ENCODE measurements at places on chromosomes 13 and 19. TPM values are rescaled to one million over a fixed set of nuclear protein-coding genes. Genes with fewer than 3 reads are reported as not detected.

GRCh38 chr13:44395976-44396694 lies 22.5 kb downstream of the SERP2 start:
- no peak overlapping the region for H3K27ac ChIP-seq
- DNase-seq: no peak
- no peaks in the 10 kb centered on the region for H3K27me3 ChIP-seq
- no peak overlapping the region for H3K4me3 ChIP-seq
- H3K4me1 ChIP-seq: peaks cover 8% of the 10 kb centered on the region

- H3K27ac ChIP-seq: no peak overlapping the region
- H3K4me3 ChIP-seq: no peak overlapping the region
- H3K4me1 ChIP-seq: no peaks in the 10 kb centered on the region
Observed at GRCh38 chr13:32370805-32371204, 55.5 kb downstream of the BRCA2 start.

GRCh38 chr13:50404116-50404515 lies 388.9 kb downstream of the KCNRG start:
- H3K4me3 ChIP-seq: no peak overlapping the region
- no peak for DNase-seq
- H3K27me3 ChIP-seq: no peaks in the 10 kb centered on the region
- H3K27ac ChIP-seq: no peak overlapping the region
- no peaks in the 10 kb centered on the region for H3K4me1 ChIP-seq
- no peaks in the 10 kb centered on the region for H3K36me3 ChIP-seq

GRCh38 chr13:50842251-50842989 lies 1.1 kb downstream of the DLEU7 start:
- peak; percentile 21 for DNase-seq
- H3K27me3 ChIP-seq: peaks cover 21% of the 10 kb centered on the region

DNA sequence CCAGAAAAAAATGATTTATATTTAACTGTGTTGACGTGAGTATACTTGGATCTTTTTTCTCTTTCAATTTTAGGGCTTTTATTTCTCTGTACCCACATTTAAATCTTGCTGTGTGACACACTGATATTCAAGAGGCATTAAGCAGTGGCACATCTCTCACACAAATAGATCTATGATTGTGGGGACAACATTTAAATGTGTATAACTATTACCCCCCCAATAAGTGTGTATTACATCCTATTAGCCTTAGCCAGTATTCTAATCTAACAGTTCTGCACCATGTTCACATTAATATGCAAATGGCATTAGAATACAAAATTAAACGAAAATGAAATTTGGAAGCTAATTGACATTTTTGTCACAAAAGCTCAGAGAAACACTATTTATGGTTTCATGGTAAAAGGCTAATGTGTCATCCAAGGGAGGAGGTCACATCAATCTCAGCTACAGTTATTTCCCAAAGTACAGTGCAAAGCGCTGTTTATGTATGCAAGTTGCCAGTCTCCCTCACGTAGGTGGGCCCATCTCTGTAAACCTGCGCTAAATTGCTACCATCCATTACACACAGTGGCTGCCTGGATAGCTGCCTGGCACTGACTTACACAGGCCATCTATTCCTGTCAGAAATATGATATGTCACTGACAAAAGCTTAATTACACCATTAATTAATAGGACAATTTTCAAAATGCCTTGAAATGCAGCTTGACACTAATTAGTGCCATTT lies 984.7 kb upstream of the PCDH9 start:
- DNase-seq: no peak
- H3K4me3 ChIP-seq: no peak overlapping the region
- no peaks in the 10 kb centered on the region for H3K27me3 ChIP-seq
- H3K4me1 ChIP-seq: no peaks in the 10 kb centered on the region
- no peaks in the 10 kb centered on the region for H3K36me3 ChIP-seq
- H3K27ac ChIP-seq: no peak overlapping the region

Gene PPP1R12C
- total RNA-seq: 83.9 TPM

GRCh38 chr19:48481846-48482639 lies 12.9 kb downstream of the CYTH2 start:
- H3K27ac ChIP-seq: no peak overlapping the region
- H3K36me3 ChIP-seq: no peaks in the 10 kb centered on the region
- DNase-seq: peak; percentile 26
- peak overlapping the region; percentile 90 for H3K4me3 ChIP-seq
- H3K4me1 ChIP-seq: peaks cover 12% of the 10 kb centered on the region

Gene ADAMTSL5
- total RNA-seq: 0.10 TPM

GRCh38 chr19:23075031-23075733 lies 41.6 kb upstream of the ZNF730 start:
- DNase-seq: peak; percentile 96
- peak overlapping the region; percentile 99 for H3K27ac ChIP-seq
- H3K36me3 ChIP-seq: peaks cover 4% of the 10 kb centered on the region
- peak overlapping the region; percentile 96 for H3K4me3 ChIP-seq

Gene ADGRL1
- total RNA-seq: 100 TPM

Gene NXNL1
- total RNA-seq: not detected

Gene C1QTNF9
- not detected for total RNA-seq

Gene GFY
- not detected for total RNA-seq

DNA sequence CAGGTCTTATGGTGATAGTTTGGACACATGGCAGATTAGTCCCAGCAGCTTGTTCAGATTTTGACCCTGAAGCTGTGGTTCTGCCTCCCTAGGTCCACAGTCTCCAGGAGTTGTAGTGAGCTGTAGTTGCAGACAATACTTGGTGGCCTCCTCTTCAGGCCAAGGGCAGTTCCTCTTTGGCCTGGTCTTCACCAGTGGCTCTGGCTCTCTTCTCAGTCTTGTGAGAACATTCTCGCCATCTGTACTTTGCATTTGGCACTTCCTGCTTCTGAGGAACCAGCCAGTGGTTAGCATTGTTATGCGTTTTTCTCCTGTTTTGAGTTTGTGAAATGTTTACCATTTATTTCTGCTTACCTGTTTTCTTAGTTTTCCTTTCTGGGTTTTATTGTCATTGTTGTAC lies 40.7 kb downstream of the PCCA start:
- H3K27ac ChIP-seq: peak overlapping the region; percentile 75
- H3K4me1 ChIP-seq: peaks cover 33% of the 10 kb centered on the region
- DNase-seq: peak; percentile 50
- H3K4me3 ChIP-seq: no peak overlapping the region

DNA sequence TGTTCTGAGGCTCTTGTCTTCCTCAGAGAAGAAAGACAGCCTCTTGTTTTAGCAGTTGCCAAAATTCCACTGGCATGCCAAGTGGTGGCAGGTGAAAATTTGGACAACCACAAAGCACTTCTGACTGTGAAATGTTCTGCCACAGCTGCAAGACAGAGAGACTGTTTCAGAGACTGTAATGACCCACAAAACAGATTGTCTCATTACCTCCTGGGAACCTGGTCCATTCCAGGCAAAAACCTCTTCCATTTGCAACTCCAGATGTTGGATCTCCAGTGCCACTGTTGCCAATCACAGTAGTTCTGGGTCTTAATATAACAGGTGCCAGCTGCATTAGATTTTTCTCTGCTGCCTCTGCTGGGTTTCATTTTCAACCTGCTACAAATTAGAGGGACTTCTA lies 911.5 kb downstream of the UQCRFS1 start:
- H3K4me1 ChIP-seq: peaks cover 4% of the 10 kb centered on the region
- no peak overlapping the region for H3K27ac ChIP-seq
- no peaks in the 10 kb centered on the region for H3K36me3 ChIP-seq
- no peak for DNase-seq

- H3K27ac ChIP-seq: no peak overlapping the region
- peaks cover 10% of the 10 kb centered on the region for H3K36me3 ChIP-seq
- DNase-seq: no peak
Observed at GRCh38 chr13:21960108-21960507, 289.2 kb downstream of the FGF9 start.

DNA sequence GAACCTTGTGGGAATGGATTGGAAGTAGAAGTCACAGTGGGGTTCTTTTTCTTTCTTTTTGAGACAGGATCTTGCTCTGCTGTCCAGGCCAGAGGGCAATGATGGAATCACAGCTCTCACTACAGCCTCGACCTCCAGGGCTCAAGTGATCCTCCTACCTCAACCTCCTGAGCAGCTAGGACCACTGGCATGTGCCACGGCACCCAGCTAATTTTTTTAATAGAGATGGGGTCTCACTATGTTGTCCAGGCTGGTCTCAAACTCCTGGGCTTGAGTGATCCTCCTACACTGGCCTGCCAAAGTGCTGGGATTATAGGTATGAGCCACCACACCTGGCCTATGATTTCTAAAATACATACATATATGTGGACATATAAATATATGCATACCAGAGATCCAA lies 111.4 kb downstream of the MYCBP2 start:
- no peak overlapping the region for H3K27ac ChIP-seq
- H3K4me3 ChIP-seq: no peak overlapping the region
- H3K36me3 ChIP-seq: peaks cover 7% of the 10 kb centered on the region
- H3K4me1 ChIP-seq: no peaks in the 10 kb centered on the region

DNA sequence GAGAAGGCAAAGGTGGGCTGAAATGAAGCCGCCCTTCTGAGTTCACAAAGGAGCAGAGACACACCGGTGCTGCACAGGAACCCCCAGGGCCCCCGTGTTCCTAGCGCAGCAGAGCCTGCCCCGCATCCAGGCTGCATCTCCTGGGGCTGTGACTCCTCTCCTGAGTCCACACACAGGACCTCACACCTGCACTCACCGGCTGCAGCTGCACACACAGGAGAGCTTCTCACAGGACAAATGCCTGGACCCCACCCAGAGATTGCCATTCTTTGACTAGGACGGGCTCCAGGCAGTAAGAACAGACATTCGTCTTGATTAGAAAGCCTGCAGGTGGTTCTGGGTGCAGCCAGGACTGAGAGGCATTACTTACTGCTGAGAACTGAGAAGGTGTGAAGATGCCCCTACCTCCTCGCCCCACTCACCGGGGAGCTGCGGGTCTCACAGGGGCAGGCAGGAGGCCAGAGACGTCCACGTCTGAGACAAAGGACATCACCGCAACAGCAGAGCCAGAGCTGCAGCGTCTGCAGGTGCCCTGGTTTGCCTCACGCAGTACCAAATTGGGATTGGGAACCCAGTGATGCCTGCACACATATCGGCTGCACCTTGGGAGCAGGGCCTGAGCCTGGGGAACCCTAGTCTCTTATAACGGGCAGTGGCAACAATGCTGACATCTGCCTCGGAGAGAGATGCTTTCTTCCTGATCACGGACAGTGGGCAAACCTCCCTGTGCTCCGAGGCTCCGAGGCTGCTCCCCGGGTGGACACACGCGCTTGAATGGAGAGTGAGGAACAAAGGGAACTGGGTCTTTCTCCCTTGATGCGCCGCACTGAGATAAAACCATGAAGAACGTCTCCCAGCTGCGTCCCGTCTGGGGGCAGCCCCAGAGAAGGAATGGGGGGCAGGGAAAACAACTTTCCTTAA lies 50.4 kb downstream of the RASA3 start:
- no peak overlapping the region for H3K4me3 ChIP-seq
- no peaks in the 10 kb centered on the region for H3K36me3 ChIP-seq
- no peaks in the 10 kb centered on the region for H3K4me1 ChIP-seq
- no peak overlapping the region for H3K27ac ChIP-seq

Gene BEST2
- 10.4 TPM for total RNA-seq

DNA sequence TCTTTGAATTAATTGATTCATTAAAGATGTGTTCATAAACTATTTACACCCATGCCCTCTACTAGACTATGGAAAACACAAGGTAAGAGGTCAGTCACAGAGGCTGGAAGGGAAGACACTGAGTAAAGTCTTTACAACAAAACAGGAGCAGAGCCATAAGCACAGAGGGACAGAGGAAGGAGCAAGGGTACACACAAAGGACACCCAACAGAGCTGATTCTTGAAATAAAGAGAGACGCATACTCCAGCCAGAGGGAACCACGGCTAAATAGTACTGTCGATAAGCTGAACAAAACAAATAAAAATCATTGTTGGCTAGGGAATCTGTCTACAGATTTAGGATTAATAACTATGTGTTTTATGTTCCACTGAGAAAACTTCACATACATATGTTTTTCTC lies 289.2 kb downstream of the EFNB2 start:
- DNase-seq: peak; percentile 35
- no peak overlapping the region for H3K4me3 ChIP-seq
- peaks cover 7% of the 10 kb centered on the region for H3K4me1 ChIP-seq
- H3K36me3 ChIP-seq: no peaks in the 10 kb centered on the region

DNA sequence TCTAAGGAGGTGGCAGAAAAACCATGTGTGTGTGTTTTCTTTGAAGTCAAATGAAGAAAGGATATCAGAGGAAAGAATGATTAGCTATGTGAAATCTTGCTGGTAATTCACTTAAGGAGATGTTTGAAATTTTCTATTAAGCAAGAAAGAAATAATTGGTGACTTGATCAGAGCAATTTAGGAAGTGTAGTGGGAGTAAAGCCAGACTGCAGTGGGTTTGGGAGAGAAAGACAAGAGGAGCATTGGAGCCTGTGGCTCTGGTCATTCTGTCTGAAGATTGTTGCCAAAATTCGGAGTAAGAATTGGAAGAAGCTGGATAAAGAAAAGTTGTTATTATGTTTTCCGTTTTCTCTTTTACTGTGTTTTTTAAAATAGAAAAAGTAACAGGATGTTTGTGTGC lies 640.5 kb downstream of the GPC5 start:
- DNase-seq: no peak
- no peak overlapping the region for H3K27ac ChIP-seq
- H3K4me1 ChIP-seq: no peaks in the 10 kb centered on the region
- no peak overlapping the region for H3K4me3 ChIP-seq
- no peaks in the 10 kb centered on the region for H3K27me3 ChIP-seq
- H3K36me3 ChIP-seq: no peaks in the 10 kb centered on the region

Gene RAB3A
- 11.6 TPM for total RNA-seq

Gene ERICH4
- total RNA-seq: not detected

- peak overlapping the region; percentile 70 for H3K27ac ChIP-seq
- H3K27me3 ChIP-seq: no peaks in the 10 kb centered on the region
- peak; percentile 72 for DNase-seq
- peak overlapping the region; percentile 29 for H3K4me3 ChIP-seq
- no peaks in the 10 kb centered on the region for H3K36me3 ChIP-seq
Observed at GRCh38 chr13:20882206-20882605, 20.3 kb downstream of the XPO4 start.

- no peaks in the 10 kb centered on the region for H3K4me1 ChIP-seq
- DNase-seq: no peak
- no peak overlapping the region for H3K27ac ChIP-seq
- H3K4me3 ChIP-seq: no peak overlapping the region
- H3K36me3 ChIP-seq: no peaks in the 10 kb centered on the region
Observed at GRCh38 chr13:22744688-22745452, 435.9 kb upstream of the SGCG start.

DNA sequence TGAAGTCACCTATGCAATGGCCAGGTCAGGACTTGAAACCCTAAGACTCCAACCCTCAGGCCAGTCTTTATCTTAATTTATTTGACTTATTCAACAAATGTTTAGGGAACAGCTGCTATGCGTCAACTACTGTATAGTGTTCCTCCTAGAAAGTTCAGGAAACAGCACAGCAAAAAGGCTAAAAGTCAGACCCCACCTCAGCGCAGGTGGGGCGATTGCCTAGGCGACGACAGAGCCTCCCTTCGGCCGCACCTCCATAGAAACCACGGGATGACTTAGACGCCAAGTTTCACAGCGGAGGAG lies 502 bp downstream of the VRK3 start:
- H3K36me3 ChIP-seq: no peaks in the 10 kb centered on the region
- peaks cover 15% of the 10 kb centered on the region for H3K4me1 ChIP-seq
- H3K4me3 ChIP-seq: peak overlapping the region; percentile 69
- H3K27me3 ChIP-seq: no peaks in the 10 kb centered on the region
- DNase-seq: no peak
- 0 out of 2 replicates have a peak overlapping the region, but pooled peaks have one; percentile 21 for H3K27ac ChIP-seq
